A549 treated with CpdA at 1 μM for 4 hours (cell line): ENCODE measurements at places on chromosomes 5 and 9. TPM values are rescaled to one million over a fixed set of nuclear protein-coding genes. Genes with fewer than 3 reads are reported as not detected.

EIF4E1B gene
- not detected in 5 replicates for total RNA-seq

ENTREP1 gene
- total RNA-seq, result 0.48 to 0.73 TPM (median 0.50 TPM) in 5 replicates

STC2 gene
- total RNA-seq, result 53.7 to 87.1 TPM (median 59.5 TPM) in 5 replicates

DBH gene
- total RNA-seq, result not detected in 5 replicates

ZNF366 gene
- not detected in 5 replicates for total RNA-seq

MEIKIN gene
- total RNA-seq, result not detected in 5 replicates

FOXI1 gene
- total RNA-seq, result not detected in 5 replicates

SYNPO gene
- total RNA-seq, result 25.3 to 32.6 TPM (median 29.7 TPM) in 5 replicates

PLPPR1 gene
- not detected in 5 replicates for total RNA-seq

SPACA9 gene
- 2.9 to 5.4 TPM (median 4.6 TPM) in 5 replicates for total RNA-seq

PITX1 gene
- total RNA-seq, result 19.3 to 35.2 TPM (median 34.6 TPM) in 5 replicates

MUSK gene
- not detected in 5 replicates for total RNA-seq

CCDC107 gene
- 20.4 to 24.8 TPM (median 24.4 TPM) in 5 replicates for total RNA-seq

SERF1A gene
- 0.74 to 2.3 TPM (median 1.3 TPM) in 5 replicates for total RNA-seq

GKAP1 gene
- total RNA-seq, result 4.5 to 6.4 TPM (median 5.5 TPM) in 5 replicates

ANKH gene
- 14.4 to 25.0 TPM (median 20.4 TPM) in 5 replicates for total RNA-seq

KLHL3 gene
- total RNA-seq, result 0.16 to 0.53 TPM (median 0.29 TPM) in 5 replicates

FAM78A gene
- 0.23 to 1.1 TPM (median 0.52 TPM) in 5 replicates for total RNA-seq

SVEP1 gene
- 1.3 to 1.9 TPM (median 1.5 TPM) in 5 replicates for total RNA-seq

CRB2 gene
- 0.05 to 0.09 TPM (median 0.06 TPM) in 5 replicates for total RNA-seq

TRPM3 gene
- total RNA-seq, result not detected in 5 replicates

SMIM15 gene
- 71.2 to 88.2 TPM (median 74.7 TPM) in 5 replicates for total RNA-seq
